ENCODE measurements at places on chromosomes 7 and 10.

DNA sequence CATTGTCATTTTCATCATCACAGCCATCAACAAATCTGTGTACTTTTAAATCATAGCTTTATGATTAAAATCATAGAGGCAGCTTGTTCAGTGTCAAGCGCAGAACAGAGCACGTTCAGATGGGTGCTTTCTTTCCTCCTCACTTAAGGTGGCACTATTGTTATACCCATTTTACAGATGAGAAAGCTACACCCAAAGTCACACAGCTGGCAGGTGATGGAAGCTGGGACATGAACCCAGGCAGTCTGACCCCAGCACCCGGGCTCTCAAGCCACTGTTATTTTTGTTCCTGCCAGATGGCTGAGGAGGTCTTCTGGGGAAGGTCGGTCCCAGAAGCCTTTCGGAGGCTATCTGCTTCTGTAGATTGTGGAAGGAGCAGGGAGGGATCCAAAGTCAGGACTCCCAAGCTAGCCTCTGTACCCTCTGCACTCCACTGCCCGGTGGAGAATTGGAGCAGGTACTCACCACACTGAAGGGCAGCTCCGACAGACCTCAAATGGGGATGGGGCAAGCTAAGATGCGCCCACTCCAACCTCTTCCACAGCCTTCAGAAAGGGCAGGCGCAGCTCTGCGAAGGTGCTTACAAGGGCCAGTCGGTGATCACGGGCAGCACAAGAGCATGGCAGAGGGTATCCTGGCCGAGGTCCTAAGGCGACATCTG, 610 bp downstream of the AVPI1 start:
- no peak for DNase-seq

DNA sequence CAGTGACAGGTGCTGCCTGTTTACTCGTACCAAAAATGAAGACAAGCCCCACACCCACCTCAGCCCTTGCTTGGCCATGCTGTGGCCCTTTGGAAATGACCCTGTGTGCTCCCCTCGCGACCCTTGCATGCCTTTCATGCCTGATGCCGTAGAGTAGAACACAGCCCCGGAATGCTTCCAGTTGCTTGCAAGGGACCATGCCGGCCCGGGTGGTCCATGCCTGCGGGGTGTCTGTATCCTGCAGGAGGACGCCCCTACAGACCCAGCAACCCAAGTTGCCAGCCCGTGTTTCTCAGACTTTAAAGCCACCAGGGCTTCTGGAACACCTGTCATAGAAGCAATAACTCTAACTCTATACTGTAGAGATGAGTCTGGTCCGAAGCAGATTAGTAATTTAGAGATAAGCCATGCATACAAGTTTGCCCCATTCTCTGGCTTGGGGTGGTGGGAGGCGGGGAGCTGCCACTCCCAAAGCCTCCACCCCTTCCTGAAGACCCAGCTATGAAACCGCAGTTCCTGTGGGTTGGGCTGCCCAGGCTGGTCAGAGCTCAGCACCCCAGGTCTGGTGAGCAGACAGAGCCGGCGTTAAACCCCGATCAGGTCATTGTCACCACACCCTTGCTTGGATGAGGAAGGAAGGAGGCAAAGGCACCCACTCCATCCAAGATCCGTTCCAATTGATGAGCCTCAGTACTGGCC, 143.5 kb downstream of the ADCY1 start:
- DNase-seq = no peak

DNA sequence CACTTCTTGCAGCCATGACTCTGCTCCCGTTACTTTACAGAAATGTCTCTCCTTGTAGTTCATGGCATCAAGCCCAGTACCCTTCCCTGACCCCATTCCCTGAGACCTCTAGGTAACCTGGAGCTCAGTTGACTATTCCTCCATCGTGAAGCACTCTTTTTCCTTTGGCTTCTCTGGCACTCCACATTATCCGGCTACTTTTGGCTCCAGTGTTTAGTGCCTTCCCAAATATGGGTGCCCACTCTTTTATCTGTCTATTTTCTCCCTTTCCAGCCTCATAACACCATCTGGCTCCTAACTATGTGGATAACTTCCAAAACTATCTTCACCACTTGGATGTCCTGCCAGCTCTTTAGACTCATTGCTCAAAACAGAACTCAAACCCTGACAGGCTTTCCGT, 744.7 kb upstream of the GALNT17 start:
- no peak for DNase-seq

DNA sequence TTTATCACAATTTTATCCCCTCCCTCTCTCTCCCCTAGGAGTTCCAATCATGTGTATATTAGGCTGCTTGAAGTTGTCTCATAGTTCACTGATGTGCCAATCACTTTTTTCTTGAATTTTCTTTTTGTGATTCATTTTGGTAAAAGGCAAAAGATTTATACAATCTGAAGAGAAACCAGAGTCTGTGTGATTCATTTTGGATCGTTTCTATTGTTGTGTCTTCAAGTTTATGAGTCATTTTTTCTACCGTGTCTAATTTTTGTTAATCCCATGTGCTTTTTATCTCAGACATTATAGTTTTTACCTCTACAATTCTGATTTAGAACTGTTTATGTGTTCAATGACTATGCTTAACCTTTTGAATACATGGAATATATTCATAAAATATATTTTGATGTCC, 483.9 kb upstream of the AUTS2 start:
- no peak for DNase-seq

- no peak for DNase-seq
Observed at GRCh38 chr10:51910189-51910588, 210.8 kb upstream of the CSTF2T start.
